ENCODE measurements at places on chromosomes 12 and 14. TPM values are rescaled to one million over a fixed set of nuclear protein-coding genes. Genes with fewer than 3 reads are reported as not detected.

Gene RILPL1
- 13.8 TPM for total RNA-seq

Gene MYO1H
- total RNA-seq = not detected

GRCh38 chr12:25780771-25781170, 177.7 kb upstream of the RASSF8 start:
- no peaks in the 10 kb centered on the region for H3K36me3 ChIP-seq
- DNase-seq = no peak

GRCh38 chr12:69401940-69402339, 42.4 kb downstream of the YEATS4 start:
- no peaks in the 10 kb centered on the region for H3K36me3 ChIP-seq
- no peak for DNase-seq
- no peak overlapping the region for H3K4me3 ChIP-seq
- H3K4me1 ChIP-seq = no peaks in the 10 kb centered on the region
- H3K27ac ChIP-seq = no peak overlapping the region

DNA sequence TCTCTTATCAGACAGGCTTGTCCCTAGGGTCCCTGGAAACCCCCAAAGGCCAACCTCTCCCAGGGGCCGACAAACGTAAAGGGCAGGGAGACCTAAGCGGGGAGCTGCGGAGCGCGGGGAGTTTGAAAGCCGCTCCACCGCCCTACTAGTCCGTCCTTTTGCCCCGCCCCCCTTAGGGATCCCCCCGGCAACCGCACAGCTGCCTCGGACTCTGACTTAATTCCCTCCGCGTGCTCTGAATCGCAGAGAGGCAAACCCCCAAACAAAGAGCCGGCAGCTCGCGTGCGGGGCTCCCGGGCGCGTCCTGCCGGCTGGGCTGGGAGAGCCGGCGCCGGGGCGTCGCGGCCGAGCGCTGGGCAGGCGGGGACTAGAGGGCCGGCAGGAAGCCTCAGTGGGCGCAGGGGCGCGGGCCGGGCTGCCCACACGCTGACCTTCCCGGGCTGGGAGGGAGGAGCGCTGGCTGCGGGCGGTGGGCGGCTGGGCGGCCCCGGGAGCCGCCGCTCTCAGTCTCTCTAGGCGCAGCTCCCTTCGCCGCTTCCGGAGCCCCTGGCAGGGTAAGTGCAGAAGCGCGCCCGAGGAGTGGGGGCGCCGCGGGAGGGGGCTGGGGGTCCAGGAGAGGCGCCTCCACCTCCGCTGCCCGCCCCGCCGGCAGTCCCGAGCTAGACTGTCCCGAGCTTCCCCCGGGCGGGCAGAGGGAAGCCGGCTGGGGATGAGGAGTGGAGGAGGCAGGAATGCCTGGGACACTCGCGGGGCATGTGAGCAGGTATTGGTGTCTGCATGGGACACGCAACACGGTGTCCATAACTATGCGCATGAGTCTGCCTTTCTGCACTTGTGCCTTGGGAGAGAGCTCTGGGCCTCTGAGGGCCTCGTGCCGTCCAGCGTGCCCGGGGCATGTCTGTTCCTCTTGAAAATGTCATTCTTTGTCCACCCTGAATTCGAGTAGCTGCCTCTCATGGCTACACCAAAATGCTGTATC, at the start of gene TSPAN11:
Gene TSPAN11, plus strand, starts transcription at position 506 of the 979 bp plus-strand sequence. CDS start 27,244 bp downstream, outside the sequence.
- H3K36me3 ChIP-seq = no peaks in the 10 kb centered on the region
- peak; percentile 97 for DNase-seq
- peak within 1 kb of the TSS; percentile 61 for H3K4me3 ChIP-seq
- peaks cover 31% of the 10 kb centered on the region for H3K4me1 ChIP-seq
- peak within 1 kb of the TSS; percentile 56 for H3K27ac ChIP-seq
- no peaks in the 10 kb centered on the region for H3K27me3 ChIP-seq

- no peaks in the 10 kb centered on the region for H3K36me3 ChIP-seq
- H3K27me3 ChIP-seq = no peaks in the 10 kb centered on the region
- no peaks in the 10 kb centered on the region for H3K4me1 ChIP-seq
- H3K4me3 ChIP-seq = no peak overlapping the region
Observed at GRCh38 chr12:116395396-116395795, 117.9 kb upstream of the MED13L start.

DNA sequence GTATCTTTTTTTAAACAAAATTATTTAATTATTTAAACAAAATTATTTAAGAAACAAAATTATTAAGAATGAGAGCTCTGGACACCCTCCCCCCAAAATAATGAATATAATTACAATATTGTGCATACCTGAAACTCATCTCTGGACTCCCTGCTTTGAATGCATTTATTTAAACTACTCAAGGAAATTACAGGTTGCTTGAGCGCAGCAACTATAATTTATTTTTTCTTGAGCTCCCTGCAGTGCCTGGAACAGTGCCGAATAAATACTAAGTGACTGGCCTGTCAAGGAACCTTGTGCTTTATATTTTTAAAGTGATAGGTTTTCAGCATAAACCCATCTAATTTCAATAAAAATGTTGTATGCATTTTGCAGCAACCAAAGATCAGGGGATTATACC, 93.9 kb downstream of the KCNC2 start:
- H3K27me3 ChIP-seq = no peaks in the 10 kb centered on the region
- H3K4me3 ChIP-seq = no peak overlapping the region
- DNase-seq = no peak
- no peaks in the 10 kb centered on the region for H3K36me3 ChIP-seq

- no peak overlapping the region for H3K27ac ChIP-seq
- DNase-seq = no peak
- no peaks in the 10 kb centered on the region for H3K27me3 ChIP-seq
- H3K4me1 ChIP-seq = peaks cover 19% of the 10 kb centered on the region
- no peak overlapping the region for H3K4me3 ChIP-seq
- no peaks in the 10 kb centered on the region for H3K36me3 ChIP-seq
Observed at GRCh38 chr12:107396991-107397390, 288.6 kb upstream of the PWP1 start.

DNA sequence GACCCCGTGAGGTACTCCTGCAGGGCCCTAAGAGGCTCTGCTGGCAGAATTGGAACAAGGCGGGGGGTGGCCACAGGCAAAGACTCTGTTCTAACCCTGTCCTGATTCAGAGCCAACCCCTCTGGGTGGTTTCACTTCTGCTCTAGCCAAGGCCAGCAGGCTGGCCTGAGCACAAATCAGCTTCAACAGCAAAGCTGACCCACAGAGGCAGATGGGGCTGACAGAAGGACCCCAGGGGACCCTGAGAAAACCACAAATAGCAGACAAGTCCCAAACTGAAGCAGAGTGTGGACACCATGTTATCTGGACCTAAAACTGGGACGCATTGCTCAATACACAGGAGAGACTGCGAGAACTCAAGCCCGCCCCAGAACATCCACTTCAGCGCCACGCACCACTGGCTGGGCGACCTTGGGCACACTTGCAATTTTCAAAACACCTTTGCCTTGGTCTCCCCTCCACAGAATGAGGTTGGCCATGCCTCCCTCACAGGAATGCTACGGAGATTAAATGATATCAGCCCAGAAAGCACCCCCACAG, 76.4 kb upstream of the DICER1 start:
- no peak overlapping the region for H3K4me3 ChIP-seq
- no peaks in the 10 kb centered on the region for H3K36me3 ChIP-seq
- H3K4me1 ChIP-seq = peaks cover 14% of the 10 kb centered on the region
- H3K27ac ChIP-seq = no peak overlapping the region

DNA sequence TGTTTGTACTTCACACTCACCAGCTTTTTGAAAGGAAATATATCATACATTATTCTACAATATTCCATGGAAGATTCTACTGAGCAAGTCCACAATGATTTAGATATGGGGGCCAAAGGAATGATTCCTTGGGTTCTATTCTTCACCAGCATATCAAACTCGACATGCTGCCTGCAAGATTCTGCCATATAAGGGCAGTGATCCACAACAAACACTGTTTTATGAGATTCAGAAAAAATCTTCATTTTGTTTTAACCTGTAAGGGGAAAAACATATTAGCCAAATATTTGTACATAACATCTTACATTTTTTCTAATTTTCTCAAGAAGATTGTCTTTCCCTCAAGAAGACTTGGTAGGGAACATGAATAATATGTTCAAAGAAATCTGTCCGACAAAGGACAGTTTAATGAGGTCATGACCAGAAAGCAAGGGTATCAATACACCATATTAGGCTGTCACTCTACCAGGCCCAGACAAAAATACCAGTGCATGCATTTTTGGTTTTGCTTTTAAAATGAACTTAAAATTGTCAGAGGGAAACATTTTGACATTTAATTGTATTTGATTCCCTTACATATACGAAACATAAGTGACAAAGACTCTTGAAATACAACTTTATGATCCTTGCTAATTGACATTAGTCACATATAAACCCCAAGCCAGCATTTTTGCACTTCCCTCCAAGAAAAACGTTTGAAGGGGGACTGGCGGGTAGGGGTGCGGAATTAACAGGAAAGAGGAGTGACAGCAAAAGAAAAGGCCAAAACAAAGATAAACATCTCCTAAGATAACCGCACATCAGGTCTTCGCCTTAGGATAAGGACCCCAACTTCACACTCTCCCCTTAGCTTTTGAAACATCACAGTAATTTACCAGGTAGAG, 980 bp downstream of the INTS13 start:
- H3K27ac ChIP-seq = no peak overlapping the region
- no peak for DNase-seq
- H3K4me1 ChIP-seq = peaks cover 27% of the 10 kb centered on the region
- peak overlapping the region; percentile 83 for H3K4me3 ChIP-seq

- no peak for DNase-seq
- no peak overlapping the region for H3K4me3 ChIP-seq
- no peaks in the 10 kb centered on the region for H3K27me3 ChIP-seq
- peaks cover 38% of the 10 kb centered on the region for H3K4me1 ChIP-seq
Observed at GRCh38 chr14:102180248-102180998, 40.7 kb downstream of the WDR20 start.

Data from neural progenitor cell (in vitro differentiated cells).